Stimulated activated CD4-positive, alpha-beta T cell treated with anti-CD3 and anti-CD28 coated beads, Interleukin-12 subunit alpha, Interleukin-12 subunit beta, amount 100 ng/mL, for 4 hours (primary cell): ENCODE measurements at places on chromosomes 2 and 18.
A peak's percentile ranks its signal among the peaks of the same experiment; 100 is the strongest.

DNA sequence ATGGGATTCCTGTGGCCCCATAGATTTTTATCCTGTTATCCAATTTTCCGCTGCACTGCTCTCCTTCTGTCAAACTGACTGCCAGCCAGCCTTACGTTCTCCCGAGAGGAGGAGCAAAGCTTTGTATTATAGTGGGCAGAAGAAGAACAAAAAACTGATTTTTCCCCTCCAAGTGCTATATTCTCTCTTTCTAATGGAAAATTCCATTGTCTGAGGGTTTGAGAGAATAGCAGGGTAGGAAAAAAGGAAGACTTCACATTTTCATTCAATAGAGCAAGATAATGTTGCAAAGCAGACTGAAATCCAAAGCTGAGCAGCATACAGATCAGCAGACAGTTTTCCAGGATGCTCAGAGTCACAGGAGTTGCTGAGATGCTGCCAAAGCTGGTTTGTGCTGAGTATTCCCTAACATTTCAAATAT lies 238.0 kb downstream of the UBE2E3 start:
- DNase-seq, result no peak

DNA sequence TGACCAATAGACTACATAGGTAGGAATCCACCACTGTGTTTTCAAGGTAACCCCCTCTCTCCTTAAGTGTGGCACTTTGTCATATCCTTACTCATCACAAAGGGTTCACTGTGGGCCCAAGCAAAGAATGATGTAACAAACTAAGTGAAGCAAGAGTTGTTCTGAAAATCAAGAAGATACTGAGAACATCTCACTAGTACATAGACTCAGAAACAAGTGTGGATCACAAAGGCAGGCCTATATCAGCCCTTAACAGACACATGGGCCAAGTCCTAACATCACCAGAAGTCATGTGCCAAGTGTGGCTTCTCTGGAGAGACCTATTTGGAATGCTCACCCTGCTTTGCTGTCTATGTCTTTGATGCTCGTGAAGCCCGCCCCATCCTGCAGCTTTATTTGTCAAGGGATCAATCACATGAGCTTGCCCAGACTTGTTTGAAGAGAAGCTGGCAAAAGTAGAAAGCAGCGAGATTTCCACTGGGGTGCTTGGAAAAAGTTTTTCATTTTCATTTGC lies 131.2 kb upstream of the TTC39C start:
- no peak for DNase-seq

DNA sequence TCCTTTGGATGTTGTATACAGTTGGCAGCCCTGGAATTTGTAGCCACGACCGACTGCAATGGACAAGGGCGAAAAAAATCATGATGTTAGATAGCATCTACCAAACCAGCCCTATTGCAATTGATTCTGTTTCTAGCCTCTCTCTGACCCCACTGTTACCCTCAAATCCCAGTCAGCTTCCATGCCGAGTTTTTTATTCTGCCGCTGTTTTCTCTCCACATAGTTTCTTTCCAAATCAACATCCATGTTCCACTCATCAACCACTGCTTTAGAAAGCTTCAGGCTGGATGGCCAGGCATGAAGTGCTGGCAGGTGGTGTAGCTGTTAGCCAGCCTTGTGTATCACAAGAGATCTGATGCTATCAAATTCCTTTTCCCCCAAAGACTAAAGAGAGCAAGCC lies 272.8 kb downstream of the FIGN start:
- DNase-seq, result no peak

GRCh38 chr18:1425679-1426078 lies 521.0 kb downstream of the ADCYAP1 start:
- no peak for DNase-seq

DNA sequence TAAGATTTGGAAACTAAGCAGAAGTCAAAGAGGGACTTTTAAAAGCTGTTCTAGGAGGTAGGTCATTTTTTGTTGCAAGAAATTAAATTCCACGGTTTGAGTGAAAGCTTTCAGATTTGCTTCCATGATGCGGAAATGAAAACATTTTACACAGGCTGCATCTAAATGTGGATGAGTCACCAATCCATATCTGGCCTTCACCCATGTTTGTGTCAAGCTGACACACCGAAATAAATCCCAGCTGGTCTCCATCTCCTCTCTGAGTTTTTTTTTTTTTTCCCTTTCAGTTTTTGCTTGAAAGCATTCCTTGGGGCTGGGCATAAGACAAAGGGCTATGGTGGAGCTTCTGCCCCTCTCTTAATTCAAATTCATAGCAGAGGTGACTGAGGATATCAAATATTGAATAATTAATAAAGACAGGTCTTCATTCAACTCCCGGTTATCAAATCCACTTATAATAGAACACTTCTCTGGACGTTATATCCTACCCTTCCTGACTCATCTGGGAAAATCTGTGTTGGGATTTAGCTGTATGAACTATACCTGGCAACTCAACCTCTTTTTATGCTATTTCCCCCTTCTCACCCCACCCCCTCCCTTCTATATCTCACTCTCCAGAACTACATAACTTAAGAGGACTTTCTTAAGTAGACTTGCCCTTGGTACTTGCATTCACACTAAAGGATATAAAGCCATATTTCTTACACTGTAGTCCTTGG lies 558.3 kb upstream of the GCFC2 start:
- no peak for DNase-seq

GRCh38 chr18:3851159-3851558 lies 401.2 kb downstream of the TGIF1 start:
- DNase-seq, result no peak

DNA sequence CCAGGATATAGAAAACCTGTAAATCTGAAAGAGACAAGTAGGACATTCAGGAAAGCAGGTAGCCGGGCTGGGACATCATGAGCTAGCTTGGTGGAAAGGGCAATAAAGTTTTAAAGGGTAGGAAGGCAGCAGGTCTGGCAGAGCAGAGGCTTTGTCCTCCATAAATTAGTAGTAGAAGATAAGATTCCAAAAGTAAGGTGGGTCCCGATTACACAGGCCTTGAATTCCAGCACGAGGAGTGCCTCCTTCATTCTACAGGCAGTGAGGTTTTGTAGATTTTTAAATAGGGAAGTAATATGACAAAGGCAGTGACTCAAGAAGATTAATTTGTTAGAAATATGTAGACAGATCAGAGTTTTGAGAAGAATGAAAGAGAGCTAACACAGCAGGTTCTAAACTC lies 160.7 kb downstream of the DTNB start:
- DNase-seq, result no peak

GRCh38 chr18:39494211-39494896 lies 1928.8 kb upstream of the CELF4 start:
- no peak for DNase-seq

DNA sequence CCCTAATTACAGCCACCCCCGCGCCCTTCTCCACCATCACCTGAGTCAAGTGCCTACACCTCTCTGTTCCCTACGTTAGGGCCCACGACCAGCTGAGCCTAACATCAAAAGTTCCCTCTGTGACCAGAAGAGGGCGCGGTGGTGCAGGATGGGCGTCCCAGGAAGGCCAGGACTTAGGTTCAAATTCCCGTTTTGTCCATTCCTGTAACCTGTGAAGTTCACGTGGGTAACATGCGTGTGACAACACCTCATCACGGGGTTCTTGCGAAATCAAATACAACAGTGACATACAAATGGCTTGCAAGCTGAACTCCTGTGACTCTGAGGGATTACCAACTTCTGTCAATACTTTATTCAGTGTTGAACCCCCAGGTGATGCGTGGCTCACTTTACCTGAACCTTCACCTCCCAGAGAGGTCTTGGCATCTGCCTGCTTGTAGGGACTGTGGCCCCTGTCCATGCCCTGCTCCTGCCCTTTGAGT lies 207.9 kb downstream of the ARL4C start:
- peak; percentile 59 for DNase-seq

DNA sequence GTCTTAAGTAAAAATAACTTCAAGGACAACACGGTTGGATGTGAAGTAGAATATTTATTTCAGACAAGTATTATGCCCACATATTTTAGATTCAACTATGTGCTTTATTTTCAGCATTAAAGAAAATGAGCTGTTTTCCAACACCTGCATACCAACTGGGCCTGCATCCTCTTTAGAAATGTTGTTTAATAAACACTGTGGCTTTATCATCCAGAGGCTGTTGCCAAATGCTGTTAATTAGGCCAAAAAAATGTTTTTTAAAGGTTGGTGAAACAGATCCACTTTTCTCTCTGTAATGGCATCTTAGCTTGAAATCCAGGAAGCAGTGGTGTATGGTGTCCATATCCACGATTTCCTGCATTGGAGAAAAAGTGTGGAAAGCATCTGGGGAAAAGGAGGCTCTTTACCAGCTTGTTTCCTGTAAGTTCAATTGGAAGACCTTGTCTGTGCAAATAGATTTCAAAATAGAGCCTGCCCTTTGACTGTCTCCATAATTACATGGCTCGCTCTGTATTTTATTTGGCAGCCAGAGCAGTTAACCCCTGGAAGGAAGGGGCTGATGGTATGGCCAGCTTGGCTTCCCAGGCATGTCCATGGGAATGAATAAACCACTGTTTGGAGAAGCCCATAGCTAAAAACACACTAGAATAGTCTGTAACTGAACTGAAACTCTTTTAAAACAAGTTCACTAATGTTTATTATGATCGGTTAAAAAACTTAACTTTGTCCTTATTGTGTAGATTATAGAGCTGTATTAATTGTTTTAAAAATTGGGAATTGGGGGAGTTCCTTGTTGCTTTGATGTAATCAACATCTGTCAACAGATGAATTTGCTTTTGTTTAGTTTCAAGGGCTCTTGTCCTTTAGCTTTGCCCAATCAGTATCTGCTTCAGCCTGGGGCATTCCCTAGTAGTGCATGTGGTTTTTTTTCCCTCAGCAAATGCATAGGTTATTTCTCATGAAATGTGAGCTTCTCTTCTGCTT lies 33.0 kb upstream of the DLX1 start:
- no peak for DNase-seq

DNA sequence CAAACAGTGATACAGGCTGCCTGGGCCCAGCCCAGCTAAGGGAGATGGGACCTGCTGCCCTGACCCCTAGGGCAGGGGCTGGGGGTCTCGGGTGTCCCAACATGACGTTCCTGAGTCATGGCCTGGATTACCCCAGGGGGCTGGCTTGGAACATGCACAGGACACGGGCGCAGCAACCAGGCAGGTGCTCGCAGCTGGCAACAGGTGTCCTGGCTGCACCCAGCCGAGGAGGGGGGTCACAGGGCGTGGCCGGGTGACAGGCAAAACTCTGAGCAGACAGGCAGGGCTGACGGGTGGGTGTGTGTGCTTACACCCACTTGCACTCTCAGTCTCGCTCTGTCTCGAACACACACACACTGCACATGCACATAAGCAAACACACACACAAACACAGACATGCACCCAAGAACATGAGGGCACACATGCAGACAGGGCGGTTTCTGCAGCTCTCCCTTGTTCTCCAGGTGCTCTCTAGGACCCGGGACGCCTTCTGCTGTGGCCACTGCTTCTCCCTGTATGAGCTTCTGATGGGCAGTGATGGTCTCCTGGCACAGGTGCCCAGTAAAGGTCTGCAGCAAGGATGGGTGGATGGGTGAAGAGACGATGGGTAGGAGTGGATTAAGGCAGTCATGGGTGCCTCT lies 33.7 kb upstream of the TAF1B start:
- no peak for DNase-seq

- no peak for DNase-seq
Measured at GRCh38 chr2:98378196-98378595, 31.9 kb downstream of the CNGA3 start.

- no peak for DNase-seq
Measured at GRCh38 chr2:160111951-160112798, 49.8 kb upstream of the PLA2R1 start.

DNA sequence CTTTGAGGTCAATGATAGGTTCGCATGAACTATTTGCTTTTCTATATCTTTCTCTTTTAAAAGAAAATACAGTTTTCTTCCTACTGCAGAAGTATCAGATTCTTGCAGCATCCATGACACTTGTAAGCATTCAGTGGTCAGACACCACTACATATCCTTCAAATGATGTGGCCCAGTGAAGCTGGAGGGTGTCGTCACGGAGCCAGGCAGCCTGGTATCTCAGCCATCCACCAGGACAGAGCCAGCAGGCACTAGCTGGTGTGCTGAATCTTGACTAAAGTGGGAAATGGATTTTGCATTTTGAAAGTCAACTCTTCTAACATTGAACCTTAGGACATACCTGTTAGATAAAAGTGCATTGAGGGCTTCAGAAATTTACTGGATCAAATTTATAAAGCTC lies 5.4 kb downstream of the KLHL14 start:
- no peak for DNase-seq

GRCh38 chr2:194003911-194004310 lies 1653.1 kb upstream of the SLC39A10 start:
- no peak for DNase-seq

- no peak for DNase-seq
Measured at GRCh38 chr18:44582456-44582855, 98.2 kb upstream of the SETBP1 start.

- no peak for DNase-seq
Measured at GRCh38 chr2:7392076-7392787, 475.0 kb downstream of the RNF144A start.

GRCh38 chr2:96241227-96241626 lies 24.6 kb downstream of the TMEM127 start:
- DNase-seq, result no peak

- DNase-seq, result no peak
Measured at GRCh38 chr2:63124218-63124617, 73.6 kb downstream of the OTX1 start.

DNA sequence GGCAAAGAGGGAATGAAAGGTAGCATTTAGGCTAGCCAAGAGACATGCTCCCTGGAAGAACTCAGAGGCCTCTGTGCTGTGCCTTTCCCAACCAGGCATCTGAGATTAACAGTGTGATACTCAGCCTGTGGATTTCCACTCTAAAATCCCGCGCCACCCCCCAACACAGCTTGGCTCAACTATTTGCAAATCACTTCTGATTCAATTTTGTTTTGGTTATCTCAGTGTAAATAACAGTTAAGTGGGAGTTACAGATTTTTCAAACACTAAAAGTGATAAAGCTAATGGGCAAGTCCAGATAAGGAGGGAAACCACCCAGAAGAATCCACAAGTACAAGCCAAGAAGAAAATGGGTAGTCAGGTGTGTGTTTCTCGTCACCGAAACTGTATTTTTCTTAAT lies 1.4 kb upstream of the NRP2 start:
- DNase-seq, result no peak

GRCh38 chr2:150909613-150910012 lies 352.1 kb downstream of the RBM43 start:
- DNase-seq, result no peak

DNA sequence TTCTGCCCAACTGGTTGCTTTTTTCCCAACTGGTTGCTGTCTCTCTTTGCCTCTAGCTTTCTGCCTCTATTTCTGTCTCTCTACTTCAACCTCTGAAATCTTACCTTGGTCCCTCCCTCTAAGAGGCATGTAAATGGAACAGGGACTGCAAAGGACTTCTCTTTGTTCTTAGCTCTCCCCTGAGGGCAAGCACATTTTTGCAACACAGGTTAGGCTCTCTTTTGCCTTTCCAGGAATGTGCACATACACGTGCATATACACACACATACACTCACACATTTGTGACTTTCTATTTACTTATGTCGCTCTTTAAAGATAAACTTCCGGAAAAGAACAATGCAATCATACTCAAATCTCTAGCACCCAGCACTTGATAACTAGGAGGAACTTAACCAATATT lies 262.6 kb upstream of the DDX18 start:
- no peak for DNase-seq

- no peak for DNase-seq
Measured at GRCh38 chr2:193469251-193469650, 1274.5 kb upstream of the TMEFF2 start.

GRCh38 chr2:73920577-73921545 lies 5.8 kb upstream of the DGUOK start:
- peak; percentile 32 for DNase-seq
